Head of caudate nucleus (tissue), 42 donors: ENCODE measurements at places on chromosomes 1 and 21.

DNA sequence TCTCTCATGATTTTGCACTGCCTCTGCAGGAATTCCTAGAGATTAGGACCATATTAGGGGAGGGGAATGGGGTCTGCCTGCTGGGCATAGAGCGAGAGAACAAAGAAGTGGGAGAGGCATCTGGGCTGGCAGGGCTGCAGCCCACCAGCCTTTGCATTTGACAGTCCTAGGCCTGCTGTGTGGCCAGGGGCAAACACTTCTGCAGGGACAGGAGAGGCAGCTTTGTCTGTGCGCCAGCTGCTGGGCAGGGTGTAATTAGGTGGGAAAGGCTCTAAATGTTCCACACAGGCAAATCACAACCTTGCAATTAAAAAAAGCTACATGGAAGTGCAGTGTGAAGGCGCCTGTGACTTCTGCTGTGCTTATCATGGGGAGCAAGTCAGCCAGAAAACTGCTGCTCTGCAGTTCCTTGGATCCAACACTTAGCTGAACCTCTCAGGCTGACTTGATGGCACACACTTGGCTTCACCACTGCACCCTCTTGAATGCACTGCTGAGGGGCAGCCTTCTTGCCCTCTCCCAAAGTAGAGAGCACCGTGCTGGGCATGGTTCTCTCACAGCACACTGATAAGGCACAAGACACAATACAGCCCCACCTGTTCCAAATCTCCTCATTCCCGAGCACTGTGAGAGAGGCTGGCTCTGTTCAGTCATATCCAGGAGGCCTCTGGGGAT lies 73.6 kb upstream of the TLR5 start:
- no peak for DNase-seq

- DNase-seq, result no peak
Measured at GRCh38 chr1:208850442-208850841, 606.3 kb upstream of the PLXNA2 start.

GRCh38 chr1:247517795-247518612 lies 18.2 kb downstream of the OR2C3 start:
- no peak for DNase-seq

DNA sequence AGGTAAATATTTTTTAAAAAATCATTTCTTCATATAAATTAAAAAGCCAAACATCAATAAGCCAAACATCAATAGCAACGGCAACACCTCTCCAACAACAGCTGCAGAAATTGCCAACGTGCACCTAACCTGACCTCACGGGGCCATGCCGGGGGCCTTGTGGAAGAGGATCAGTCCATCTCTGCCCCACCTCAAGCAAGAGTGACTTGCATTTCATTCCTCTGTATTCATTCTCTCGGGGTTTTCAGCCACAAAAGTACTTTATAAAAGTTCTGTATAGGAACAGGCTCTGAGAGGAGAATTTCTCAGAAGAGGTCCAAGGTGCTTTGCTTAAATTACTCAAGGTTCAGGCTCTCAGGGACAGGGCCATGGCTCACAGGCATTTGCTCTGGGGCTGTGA lies 100.9 kb downstream of the RUNX1 start:
- DNase-seq, result no peak

- no peak for DNase-seq
Measured at GRCh38 chr1:186679924-186680244, 339 bp downstream of the PTGS2 start.

DNA sequence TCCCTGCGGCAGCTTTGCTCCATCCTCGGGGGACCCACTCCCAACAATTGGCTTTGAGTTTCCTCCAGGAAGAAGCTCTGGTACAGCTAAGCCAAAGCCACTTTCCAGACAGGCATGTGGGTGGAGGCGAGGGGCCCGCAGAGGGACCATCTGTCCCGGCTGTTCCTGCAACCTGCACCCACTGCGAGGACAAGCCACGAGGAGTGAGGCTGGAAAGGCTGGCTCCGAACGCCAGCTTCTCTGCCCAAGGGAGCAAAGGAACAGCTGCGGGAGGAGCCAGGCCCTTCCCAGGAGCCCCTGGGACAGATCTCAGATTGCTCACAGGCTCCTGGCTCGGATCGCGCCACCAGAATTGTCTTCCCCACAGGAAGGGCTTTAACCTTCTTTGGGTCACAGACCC lies 28.3 kb upstream of the PEF1 start:
- DNase-seq, result no peak

GRCh38 chr1:113940365-113941244 lies 11.5 kb downstream of the HIPK1 start:
- DNase-seq, result no peak

- no peak for DNase-seq
Measured at GRCh38 chr1:162013289-162013688, 10.4 kb downstream of the OLFML2B start.

GRCh38 chr1:6513320-6513801 lies 21.9 kb upstream of the PLEKHG5 start:
- no peak for DNase-seq

- no peak for DNase-seq
Measured at GRCh38 chr21:26812173-26812572, 33.0 kb downstream of the ADAMTS1 start.
